Neuronal stem cell (in vitro differentiated cells): ENCODE measurements at places on chromosomes 1 and 21.

GRCh38 chr1:22119626-22120468 lies 23.1 kb downstream of the WNT4 start:
- H3K4me3 ChIP-seq, result no peak overlapping the region
- DNase-seq, result no peak
- peaks cover 10% of the 10 kb centered on the region for H3K36me3 ChIP-seq
- no peak overlapping the region for H3K27ac ChIP-seq
- H3K27me3 ChIP-seq, result no peaks in the 10 kb centered on the region

GRCh38 chr21:42358937-42359336 lies 7.4 kb downstream of the TFF1 start:
- no peaks in the 10 kb centered on the region for H3K36me3 ChIP-seq
- no peaks in the 10 kb centered on the region for H3K4me1 ChIP-seq

DNA sequence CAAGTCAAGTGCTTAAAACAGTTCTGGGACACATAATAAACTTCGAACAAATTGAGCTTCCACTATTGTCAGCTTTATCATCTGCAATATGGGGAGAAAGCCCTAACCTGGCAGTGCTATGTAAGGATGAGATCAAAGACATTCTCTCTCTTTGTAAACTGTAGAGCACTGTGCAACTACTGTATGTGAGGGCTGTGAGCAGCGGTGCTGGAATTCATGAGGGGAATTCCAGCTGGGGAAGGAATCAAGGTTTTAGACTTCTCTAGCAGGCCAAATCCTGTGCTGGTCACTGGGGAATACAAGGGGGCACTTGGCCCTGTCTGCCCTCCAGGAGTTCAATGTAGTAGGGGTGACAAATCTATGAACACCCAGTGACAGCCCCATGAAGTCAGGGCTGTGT lies 9.3 kb downstream of the FAM151A start:
- peaks cover 4% of the 10 kb centered on the region for H3K27me3 ChIP-seq
- H3K4me1 ChIP-seq, result peaks cover 9% of the 10 kb centered on the region
- H3K36me3 ChIP-seq, result no peaks in the 10 kb centered on the region
- DNase-seq, result no peak
- H3K4me3 ChIP-seq, result no peak overlapping the region

DNA sequence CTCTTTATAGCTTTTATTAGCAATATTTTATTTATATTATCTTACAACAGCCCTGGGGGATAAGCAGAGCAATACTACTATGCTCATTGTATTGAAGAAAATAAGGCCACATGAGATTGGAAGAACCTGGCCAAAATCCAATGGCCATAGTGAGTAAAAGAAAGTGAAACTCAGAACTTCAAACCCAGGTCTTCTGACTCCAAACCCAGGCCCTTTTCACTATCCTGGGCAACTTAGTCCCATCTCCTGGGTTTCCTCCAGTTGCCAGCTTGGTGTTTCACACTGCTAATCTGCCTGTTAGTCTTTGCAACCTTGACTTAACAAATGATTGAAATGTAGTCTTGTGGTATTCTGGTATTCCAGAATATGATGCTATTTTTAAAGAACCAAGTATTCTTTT lies 22.4 kb upstream of the EXO1 start:
- no peak overlapping the region for H3K4me3 ChIP-seq
- H3K4me1 ChIP-seq, result no peaks in the 10 kb centered on the region
- H3K36me3 ChIP-seq, result no peaks in the 10 kb centered on the region
- H3K27ac ChIP-seq, result no peak overlapping the region
- H3K27me3 ChIP-seq, result no peaks in the 10 kb centered on the region

- no peak overlapping the region for H3K4me3 ChIP-seq
- H3K4me1 ChIP-seq, result no peaks in the 10 kb centered on the region
- no peak for DNase-seq
- H3K36me3 ChIP-seq, result peaks cover 45% of the 10 kb centered on the region
These were observed 183.6 kb downstream of the APP start for GRCh38 chr21:25986928-25987327.
